ENCODE measurements at places on chromosomes 1 and 21.

DNA sequence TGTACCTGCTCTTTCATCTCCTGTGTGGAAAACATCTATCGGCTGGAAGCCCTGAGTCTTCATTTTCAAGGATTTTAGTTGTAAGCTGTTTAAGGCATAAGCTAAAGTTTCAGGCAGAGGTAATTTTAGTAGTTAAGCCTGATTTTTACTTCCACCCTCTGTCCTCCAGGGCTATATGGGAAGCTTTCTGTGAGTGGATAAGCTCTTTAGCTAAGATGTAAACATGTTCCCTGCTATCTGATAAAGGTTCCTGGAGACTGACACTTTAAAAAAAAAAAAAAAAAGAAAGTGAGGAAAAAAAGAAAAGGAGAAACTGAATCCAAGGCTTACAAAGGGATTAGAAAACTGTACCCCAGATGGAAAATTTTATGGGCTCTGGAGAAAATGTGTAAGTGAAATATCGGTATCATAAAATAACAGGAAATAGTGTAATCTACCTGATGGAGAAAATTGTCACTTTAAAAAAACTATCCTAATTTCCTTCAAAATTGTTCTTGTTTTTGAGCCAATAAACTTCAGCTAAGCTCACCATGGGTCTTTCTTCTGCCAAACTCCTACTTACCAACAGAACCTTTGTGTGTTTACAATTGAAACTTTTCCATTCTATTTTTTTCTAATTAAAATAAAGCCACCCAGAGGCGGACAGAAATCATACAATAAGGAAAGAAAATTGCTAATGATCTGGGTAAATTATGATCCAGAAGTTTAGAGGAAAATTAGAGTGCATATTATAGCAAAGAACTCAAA lies 180.5 kb downstream of the TGFB2 start:
- DNase-seq = no peak

- DNase-seq = no peak
Observed at GRCh38 chr1:230694991-230695390, 18.9 kb downstream of the AGT start.

DNA sequence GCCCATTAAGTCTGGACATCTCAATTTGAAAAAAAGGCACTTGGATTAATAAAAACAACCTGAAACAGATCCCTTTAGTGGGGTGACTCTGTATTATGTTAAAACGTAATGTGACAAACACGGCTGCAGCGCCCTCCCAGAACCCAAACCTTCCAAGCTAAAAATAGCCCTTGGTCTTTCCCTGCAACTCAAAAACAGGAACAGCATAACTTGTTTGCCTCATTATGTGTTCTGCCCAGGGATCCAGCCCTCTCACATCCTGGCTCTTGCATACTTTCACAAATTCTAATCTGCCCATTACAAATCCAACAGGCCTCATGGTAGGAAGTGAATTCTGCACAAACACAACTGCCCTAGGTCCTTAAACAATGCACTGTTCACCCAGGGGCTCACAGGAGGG lies 94.7 kb upstream of the GADD45A start:
- DNase-seq = no peak

DNA sequence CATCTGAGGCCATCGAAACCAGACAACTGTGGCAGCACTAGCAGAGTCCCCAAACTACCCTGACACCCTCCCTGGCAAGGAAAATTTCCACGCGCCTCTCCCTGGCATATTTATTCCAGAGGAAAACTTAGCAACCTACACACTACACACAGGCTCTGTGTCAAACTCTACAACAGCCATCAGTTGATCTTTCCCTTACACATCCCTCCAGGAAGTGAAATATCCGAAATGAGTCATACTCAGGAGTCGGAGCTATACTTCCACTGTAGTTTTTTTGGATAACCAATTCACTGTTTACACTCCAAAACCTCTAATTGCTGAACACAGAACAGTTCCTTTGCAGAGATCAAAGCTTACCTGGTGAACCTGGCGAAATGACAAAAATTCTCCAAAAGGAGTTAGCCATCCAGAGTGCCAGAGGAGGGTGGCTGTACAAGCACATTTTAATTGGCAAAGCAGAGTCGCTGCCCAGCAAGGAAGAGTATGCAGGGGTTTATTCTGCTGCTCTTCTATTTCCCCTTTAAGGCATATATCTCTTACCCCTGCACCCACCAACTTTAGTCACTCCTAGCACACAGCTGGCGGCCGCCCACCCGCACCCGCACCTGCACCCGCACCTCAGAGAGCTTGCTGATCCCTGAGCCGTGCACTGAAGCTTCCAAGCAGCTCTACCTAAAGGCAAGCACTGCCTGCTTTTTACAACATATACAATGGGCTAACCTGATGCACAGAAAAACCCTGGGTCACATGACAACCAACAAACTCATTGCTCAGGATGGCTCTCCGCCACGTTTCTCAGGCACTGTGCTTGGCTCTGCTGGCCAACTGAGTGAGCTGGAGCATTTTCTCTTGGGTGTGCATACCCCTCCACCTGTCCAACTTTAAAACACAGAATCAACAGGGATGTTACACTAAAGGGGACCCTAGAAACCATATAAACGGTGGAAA lies 54.9 kb downstream of the CAPZB start:
- no peak for DNase-seq

All from activated naive CD4-positive, alpha-beta T cell treated with Interleukin-2 at 50 U/mL for 16 hours (primary cell).